ENCODE measurements at places on chromosomes 6 and 20.

- DNase-seq = no peak
Observed at GRCh38 chr6:162379757-162380409, 347.7 kb downstream of the PRKN start.

- DNase-seq = peak; percentile 94
Observed at GRCh38 chr6:128600397-128600951, 80.1 kb upstream of the PTPRK start.

- DNase-seq = no peak
Observed at GRCh38 chr6:17405944-17406245, 12.5 kb downstream of the CAP2 start.

DNA sequence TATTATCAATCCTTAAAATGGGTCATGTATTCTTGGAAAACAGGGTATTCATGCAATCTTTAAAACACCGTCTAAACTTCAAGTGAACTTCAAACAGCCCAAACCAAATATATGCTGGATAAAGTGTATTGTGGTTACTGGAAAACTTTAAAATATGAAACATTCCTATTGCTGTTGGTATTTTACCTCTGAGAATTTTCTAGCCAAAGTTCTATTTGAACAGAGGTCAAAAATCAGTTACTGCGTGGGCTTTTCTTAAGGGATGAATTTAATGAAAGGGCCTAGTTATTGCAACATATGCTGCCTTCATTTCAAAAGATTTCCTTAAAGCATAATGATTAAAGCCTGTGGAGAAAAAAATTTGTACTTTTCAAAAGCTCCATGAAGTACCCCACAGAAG lies 436.0 kb downstream of the PLCB1 start:
- DNase-seq = peak; percentile 57

DNA sequence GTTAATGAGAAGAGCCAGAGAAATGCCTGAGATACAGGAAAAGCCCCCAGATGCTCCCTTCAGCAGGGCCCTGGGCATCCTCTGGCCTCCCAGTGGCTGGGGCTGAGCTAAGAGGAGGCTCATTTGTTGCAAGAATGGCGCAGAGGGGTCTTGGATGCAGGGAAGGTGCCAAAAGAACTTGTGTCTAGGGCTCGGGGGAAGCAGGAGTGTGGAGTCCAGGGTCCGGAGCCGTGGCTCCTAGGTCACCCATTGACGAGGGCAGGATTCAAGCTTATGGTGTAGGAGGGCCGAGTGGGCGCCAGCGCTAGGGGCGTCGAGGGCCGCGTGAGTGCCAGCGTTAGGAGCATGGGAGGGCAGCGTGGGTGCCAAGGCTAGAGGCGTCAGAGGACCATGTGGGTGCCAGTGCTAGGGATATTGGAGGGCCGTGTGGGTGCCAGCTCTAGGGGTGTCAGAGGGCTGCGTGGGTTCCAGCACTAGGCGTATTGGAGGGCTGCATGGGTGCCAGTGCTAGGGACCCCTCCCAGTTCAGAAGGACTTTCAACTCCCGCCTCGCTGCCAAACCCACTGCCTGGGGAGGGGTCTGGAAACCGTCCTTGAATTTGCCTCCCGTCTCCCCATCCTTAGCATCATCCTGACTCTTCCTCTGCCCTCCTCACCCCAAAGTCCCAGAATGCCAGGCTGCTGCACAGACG lies 250.5 kb upstream of the AFDN start:
- no peak for DNase-seq

DNA sequence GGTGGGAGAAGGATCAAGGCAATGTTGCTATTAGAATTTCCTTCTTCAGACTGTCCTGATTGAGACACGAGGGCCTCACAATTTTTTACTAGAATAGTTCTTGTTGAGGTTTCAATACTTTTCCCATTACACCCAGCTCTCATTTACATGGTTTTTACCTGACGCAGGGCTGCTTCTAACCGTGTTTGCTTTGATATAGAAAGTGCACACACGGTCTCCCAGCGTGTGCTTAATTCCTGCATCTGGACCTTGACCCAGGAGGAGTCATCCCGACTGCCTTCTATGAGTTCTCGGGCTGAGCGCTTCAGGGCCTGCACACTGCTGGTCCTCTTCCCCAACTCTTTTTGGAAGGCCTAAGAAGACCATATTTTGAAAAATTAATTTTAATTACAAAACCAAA lies 160.2 kb downstream of the DST start:
- DNase-seq = no peak

- DNase-seq = no peak
Observed at GRCh38 chr6:159461998-159462397, 231.0 kb downstream of the SOD2 start.

DNA sequence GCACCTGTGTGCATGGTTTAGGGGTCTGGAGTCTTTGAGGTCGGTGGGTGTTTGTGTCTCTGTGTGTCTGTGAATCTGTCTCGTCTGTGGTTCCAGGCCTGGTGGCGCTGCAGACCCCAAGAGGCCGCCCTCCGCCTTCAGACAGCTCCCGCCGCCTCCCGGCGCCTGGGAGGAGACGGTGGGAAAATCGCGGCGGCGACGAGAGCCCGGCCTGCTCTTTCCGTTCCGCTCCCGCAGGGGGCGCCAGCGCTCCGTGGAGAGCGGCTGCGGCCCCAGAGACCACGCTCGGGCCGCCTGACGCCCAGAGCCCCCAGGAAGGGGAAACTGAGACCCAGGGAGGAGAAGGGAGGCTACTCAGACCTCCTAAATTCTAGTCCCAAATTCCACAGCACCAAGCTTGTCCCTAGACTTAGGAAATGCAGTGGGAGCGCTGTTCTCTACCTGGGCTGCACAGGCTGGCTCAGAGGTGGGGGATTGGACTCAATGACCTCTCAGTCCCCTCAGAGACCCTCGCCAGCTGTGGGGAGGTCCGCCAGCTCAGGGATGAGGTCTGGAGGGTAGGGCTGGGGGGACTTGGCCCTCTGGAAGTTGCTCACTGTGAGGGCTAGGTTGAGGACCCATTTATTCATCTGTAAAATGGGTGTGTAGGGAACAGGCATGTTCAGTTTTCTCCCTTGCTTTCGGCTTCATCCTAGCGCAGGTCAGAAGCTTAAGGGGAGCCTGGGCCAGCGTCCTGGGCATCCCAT lies 36.9 kb upstream of the BLCAP start:
- DNase-seq = no peak

GRCh38 chr20:34956751-34957472 lies 1.2 kb downstream of the MYH7B start:
- DNase-seq = no peak

- no peak for DNase-seq
Observed at GRCh38 chr6:133553652-133554051, 312.5 kb downstream of the EYA4 start.

All from stromal cell of bone marrow (primary cell).